ENCODE measurements at places on chromosomes 11 and 22.

DNA sequence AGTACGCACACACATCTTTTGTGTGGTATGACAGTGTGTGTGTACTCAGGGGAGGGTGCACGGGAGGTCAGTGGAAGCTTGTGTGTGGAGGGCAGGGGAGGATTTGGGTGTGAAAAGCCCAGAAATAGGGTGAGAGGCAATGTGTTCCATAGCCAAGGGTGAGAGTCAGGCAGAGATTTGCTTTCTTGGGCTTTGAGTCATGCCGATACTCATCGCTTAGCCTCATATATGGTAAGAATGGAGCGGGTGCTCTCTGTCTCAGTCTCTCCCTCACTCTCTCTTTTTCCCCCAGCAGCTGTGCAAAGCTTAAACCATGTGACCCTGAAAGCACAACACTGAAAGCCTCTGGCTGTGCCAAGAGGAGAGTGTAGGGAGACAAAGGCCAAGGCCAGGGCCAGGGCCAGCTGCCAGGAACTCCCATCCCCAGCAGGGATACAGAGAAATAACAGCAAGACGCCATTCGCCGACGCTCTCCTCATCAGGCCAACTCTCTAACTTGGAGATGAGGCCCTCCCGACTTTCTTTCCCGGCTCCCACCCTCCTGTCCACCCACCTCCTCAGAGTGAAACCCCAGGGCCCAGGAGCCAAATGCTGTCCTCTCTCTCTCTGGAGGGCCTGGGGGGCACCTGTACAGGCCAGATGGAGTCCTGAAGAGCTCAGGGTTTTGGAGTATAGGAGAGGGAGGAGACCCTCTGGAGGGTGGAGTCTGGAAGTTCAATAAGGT, 20.3 kb upstream of the MICAL3 start:
- no peak for DNase-seq

- DNase-seq, result no peak
These were observed 453.4 kb downstream of the NTM start for GRCh38 chr11:131823772-131824171.

DNA sequence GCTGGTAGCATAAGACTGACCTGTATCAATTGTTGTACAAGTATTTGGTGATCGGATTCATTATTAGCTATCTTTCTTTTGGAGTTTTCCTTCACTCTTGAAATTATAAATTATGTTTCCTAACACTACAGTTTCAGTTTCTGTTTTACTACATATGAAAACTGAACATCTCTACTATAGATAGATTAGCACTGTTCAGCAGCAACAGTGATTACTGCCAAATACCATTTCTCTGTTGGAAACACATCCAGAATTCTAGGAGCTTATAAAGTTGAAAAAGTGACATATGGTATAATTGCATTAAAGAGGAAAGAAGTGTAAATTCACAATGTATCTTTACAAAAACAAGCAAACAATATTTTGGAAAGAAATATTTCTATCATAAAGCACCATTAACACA, 118.5 kb upstream of the GRIA4 start:
- DNase-seq, result no peak

DNA sequence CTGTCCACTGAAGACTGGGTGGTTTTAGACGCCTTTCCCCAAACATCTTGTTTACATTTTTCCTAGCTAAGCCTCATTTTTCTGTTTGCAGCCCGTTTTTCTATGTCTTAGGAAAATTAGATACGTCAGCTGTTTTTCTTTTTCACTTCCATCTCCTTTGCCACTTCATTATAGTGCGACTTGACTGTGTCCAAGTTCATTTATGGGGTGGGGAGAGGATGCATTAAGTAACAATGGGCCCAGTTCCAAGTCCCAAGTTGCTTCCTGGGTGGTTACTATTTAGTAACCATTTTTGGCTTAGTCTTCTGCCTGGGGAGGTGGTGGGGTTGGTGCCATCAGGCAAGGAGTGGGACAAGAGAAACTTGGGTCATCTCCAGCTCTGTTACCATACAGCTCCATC, 83.0 kb downstream of the TRAF6 start:
- DNase-seq, result no peak

DNA sequence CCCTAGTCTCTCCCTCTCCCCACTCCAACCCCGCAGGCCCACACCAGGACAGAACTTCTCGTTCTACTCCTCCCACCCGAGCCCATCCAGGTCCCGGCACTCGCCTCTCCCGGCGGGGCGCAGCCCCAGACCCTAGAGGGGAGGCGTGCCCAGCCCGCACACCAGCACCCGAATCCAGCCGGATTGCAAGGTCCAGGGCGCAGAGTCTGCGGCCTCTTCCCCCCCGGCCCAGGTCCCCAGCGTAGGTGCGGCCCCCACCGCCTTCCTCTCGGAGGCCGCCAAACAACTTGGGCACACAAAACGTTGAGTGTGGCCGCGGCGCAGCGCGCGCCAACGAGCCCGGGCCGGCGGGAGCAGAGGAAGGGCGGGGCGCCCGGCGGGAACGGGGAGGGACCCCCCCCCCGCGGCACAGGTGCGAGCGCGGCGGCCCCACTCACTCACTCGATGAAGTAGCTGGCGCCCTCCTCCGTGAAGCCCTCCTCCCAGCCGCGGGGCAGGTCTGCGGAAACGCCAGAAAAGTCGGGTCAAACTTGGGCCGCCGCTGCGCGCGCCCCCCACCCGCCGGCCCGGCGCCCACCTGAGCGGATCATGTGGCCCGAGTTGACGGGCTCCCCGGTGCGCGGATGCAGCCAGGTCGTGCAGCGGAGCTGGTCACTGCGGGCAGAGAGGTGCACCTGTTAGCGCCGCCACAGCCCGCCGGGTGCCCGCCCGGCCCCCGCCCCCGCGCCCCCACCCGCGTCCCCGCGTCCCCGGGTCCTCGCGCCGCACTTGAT, 480 bp downstream of the PLEKHA7 start:
- DNase-seq, result peak; percentile 53

- no peak for DNase-seq
These were observed 7.4 kb downstream of the ETS1 start for GRCh38 chr11:128579798-128580504.

DNA sequence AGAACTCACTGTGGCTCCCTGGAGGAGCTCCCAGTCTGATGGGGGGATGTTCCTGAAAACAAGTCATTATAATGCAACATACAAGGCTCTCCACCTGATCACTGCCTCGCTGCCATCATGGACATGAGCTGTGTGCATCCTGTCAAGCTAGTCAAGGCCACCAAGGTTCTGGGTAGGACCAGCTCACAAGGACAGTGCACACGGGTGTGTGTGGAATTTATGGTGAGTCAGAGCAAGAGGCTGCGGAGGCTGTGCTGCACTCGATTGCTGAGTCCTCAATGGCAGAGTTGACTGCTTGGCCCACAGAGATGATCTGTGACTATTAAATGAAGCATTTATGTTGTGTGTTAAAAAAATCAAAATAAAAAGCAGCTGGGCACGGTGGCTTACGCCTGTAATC, 96.6 kb downstream of the SEZ6L start:
- DNase-seq, result no peak
